D721Med (cell line): ENCODE measurements at places on chromosomes 16 and 17.

DNA sequence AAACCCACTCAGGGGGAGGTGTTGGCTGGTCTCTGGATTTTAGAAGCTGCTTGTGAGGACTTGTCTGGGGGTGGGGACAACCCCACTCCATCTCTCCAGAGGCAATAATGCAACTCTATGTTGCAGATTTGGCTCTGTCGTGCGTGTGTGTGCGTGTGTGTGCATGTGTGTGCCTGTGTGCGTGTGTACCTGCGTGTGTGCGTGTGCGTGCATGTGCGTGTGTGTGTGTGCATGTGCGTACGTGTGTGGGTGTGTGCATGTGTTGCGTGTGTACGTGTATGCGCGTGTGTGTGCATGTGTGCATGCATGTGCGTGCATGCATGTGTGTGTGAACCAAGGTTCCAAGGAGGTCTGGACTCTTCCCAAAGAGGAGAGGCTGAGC lies 120.4 kb upstream of the LHX1 start:
- DNase-seq = no peak

DNA sequence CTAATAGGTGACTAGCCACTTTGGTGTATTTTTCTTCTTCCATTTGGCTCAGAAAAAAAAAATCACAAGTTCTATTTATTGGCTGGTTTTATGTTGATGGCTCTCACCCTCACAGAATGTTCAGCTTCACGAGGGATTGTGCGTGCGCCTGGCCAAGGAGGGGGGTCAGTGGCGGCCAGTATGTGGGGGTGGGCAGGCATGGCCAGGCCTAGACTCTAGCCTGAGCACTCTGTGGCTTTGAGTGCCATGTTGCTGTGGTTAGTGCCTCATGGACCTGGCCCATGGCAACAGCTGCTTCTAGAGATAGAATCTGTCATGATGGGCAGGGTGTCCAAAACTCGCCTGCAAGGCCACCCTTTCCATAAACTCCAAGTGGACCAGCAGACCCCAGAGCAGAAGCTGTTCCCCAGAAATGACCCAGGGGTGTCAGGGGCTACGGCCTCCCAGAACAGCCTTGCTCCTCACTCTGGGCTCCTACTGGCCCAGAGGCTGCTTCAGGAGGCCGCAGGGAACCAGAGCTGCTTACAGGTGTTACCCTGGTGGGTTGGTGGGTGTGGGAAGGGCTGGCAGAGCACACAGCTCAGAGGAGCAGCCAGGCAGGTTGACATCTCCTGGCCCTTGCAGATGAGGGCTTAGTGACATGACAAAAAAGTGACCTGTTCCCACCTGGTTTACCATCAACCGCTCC lies 124.9 kb downstream of the SOCS1 start:
- DNase-seq = no peak

- no peak for DNase-seq
These were observed 271.6 kb downstream of the XYLT1 start for GRCh38 chr16:17199135-17199534.

- DNase-seq = no peak
These were observed 52.2 kb upstream of the HAPSTR1 start for GRCh38 chr16:9039210-9039609.

DNA sequence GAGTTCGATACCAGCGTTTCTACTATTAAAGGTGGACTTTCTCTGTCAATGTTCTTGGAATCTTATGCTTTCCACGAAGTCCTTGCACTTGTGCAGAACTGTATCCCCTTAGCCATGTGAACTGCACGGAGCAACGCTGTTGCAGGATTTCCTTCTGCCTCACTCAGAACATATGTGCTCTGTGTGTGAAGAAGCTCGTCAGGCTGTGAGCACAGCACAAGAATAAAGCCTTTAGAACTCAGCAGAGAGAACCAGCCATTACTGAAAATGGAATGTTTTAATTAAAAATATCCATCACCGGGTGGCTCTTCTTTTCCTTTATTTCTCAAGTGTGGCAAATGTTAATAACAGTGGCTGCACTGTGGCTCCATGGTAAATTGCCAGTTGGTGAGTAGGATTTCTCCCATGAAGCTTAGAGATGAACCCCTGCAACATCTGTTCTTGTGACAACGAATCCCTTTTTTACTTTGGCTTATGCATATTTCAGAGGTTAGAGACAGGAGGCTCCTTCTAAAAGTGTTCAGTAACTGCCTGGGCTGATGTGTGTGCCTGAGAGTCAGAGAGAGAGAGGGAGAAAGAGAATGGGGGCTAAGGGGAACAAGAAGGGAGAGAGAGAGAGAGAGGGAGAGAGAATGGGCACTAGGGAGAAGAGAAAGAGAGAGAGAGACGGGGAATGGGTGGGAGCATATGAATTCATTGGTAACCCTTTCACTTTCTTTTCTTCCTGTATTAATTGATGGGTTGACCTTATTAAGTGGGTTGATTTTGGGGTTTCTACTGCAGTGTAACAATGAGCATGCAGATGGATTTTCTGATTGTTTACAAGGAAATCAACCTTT lies 50.0 kb downstream of the RPTOR start:
- DNase-seq = no peak

GRCh38 chr17:80008848-80009247 lies 26.8 kb downstream of the TBC1D16 start:
- no peak for DNase-seq
